ENCODE measurements at places on chromosomes 1 and 21. TPM values are rescaled to one million over a fixed set of nuclear protein-coding genes. Genes with fewer than 3 reads are reported as not detected.

Gene CFHR1
- not detected for total RNA-seq

Gene LGALS8
- total RNA-seq = 161 TPM

Gene TBX15
- total RNA-seq = not detected

Gene GNL2
- 59.9 TPM for total RNA-seq

Gene RHD
- total RNA-seq = 5.0 TPM

DNA sequence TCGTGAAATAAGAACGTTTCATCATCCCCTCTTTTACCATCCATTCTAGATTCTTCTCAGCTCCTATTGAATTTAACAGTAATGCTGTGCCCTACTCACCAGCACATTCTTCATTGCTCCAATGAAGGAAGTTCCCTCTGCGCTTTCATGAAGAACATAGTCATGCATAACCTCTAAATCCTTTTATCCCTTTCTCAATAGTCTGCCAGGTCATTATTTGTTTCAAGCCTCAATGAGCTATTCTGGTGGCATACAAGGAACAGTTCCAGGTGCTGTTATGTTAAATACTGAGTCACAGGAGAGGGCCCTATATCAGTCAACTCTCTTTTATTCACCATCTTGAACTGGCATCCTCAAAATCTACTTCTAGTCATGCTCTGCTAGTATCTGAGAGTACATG lies 381.0 kb downstream of the GPATCH2 start:
- DNase-seq = no peak

- no peak for DNase-seq
Measured at GRCh38 chr1:56864430-56864829, 9.8 kb downstream of the C8A start.

GRCh38 chr1:206575165-206575893 lies 36.9 kb downstream of the EIF2D start:
- DNase-seq = peak; percentile 31

DNA sequence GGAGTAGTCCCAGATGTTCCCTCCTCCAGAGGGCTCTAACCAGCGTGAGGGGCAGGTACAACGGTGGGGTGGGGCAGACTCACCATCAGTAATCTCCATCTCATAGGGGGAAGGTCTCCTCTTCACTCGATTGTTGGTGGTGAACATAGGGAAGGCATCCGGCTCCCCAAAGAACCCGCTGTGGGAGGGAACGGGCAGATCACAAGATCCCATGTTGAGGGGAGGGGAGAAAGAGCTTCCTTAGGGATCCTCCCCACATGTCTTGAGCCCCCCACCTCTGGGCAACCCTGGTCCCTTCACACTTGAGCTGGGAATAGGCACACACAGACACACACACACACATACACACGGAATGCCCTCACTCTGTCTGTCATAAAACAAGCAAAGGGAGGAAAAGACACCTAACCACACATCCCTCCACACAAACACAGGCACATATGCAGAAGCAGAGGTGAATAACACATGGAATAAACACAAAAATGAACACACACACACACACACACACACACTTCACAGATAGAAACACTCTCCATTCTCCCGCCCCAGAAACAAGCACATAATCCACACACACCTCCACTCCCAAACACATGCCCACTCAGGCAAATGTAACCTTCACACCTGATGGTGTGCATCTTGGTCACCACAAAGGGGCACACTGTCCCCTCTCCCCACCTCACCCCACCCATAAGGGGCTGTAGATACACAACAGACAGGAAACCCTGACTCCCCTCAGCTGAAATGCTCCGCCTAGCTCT lies 7.9 kb downstream of the TAL1 start:
- no peak for DNase-seq

GRCh38 chr1:194155962-194156361 lies 969.5 kb upstream of the B3GALT2 start:
- no peak for DNase-seq

DNA sequence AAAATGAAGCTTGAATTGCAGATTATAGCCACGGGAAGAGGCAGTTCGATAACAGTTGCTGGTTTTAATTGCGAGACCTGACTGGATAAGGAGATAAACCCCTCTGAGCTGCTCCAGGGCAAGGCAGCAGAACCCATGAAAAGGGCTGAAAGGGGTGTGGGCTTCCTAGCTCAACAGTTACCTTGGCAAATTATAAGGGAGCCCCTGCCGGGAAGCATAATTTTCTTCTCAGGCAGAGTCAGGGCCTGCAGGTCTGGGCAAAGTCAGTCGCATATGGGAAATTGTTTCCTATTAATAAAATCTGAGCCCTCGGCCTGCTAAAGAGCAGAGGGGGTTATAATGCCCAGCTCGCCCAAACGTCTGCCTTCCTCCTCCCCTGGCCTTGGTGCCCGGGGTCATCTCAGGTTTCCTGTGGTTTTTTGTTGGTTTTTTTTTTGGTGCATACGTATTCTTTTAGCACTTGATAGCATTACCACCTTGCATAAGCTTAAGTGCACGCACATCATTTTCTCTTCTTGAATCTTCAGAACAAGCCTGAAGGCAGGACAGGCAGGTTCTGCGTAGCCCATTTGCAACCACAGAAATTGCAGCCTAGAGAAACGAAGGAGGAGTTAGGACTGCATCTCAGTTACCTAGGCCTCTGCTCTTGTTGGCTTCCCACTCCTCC lies 33.9 kb upstream of the SELENON start:
- DNase-seq = no peak

- DNase-seq = no peak
Measured at GRCh38 chr1:77824079-77824478, 44.6 kb downstream of the MIGA1 start.

DNA sequence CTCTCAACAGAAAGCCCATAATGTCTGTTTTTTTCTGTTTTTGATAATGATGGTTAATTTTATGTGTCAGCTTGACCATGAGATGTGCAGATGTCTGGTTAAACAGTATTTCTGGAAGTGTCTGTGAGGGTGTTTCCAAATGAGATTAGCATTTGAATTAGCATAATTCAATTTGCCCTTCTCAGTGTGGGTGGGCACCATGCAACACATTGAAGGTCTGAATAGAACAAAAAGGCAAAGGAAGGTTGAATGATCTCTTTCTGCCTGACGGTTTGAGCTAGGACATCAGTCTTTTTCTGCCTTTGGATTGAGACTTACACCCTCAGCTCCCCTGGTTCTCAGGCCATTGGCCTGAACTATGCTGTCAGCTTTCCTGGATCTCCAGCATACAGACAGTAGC lies 34.9 kb upstream of the SPATA6 start:
- DNase-seq = no peak

Data from T-helper 17 cell (primary cell).